ENCODE measurements at places on chromosomes 11 and 22. TPM values are rescaled to one million over a fixed set of nuclear protein-coding genes. Genes with fewer than 3 reads are reported as not detected.

DNA sequence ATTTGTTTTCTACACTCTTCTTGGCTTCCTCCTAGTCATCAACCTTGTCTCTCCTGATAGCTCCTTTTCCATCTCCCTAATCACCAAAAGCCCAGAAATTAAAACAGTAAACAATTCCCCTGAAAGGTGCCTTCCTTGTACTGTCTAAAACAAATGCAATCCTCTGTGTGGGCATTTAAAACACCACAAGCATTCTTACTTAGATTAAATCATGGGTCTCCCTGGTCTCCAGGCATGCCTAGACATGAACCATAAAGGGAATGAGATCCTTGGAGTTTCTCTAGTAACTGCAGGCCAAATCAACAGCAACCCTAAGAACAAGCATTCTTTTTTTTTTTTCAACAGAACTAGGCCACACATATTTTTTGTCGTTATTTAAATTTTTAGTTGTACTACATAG, 1.9 kb downstream of the BTG4 start:
- no peaks in the 10 kb centered on the region for H3K36me3 ChIP-seq
- H3K4me3 ChIP-seq = no peak overlapping the region
- no peak for DNase-seq
- peaks cover 14% of the 10 kb centered on the region for H3K4me1 ChIP-seq

DNA sequence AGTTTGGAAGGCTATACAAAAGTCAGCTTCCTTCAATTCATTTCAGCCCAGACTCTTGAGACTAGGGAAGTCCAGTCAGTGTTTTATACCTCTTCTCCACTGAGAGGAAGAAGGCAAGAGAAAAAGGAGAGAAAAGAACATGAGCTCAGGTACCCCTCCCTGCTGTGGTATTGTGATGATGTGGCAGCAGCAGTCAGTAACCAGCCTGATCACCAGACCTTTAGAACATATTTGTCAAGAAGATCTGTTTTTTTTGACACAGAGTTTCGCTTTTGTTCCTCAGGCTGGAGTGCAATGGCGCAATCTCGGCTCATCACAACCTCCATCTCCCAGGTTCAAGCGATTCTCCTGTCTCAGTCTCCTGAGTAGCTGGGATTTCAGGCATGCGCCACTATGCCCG, 21.2 kb upstream of the RPS13 start:
- no peaks in the 10 kb centered on the region for H3K27me3 ChIP-seq
- no peaks in the 10 kb centered on the region for H3K4me1 ChIP-seq
- H3K36me3 ChIP-seq = peaks cover 59% of the 10 kb centered on the region
- H3K4me3 ChIP-seq = no peak overlapping the region
- no peak overlapping the region for H3K27ac ChIP-seq

DNA sequence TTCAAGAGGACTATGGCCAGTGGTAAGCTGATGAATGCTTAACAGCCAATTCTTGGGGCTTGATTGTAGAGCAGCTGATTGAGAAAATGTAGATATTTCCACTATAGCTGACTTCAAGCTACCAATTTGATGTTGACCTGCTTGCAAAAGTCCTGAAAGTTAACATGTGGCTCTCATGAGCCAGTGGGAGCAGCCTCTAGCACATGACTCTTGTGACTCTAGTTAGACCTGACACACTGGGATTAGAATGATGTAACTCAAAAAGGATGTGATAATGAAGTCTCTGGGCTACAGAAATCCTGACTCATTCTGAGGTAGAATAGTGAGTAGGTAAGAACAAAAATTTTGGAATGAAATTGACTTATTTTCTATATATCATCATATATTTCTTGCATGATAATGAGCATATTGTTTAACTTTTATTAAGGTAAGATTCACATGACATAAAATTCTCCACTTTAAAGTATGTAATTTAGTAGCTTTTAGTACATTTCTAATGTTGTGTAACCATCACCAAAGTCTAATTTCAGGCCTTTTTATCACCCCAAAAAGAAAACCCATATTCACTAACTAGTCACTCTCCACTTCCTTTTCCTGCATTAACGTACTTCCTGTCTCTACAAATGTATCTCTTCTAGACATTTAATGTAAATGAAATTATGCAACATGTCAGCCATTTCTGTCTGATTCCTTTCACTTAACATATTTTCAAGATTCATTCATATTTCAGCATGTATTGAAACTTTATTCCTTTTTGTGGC, 16.1 kb upstream of the OR52H1 start:
- no peaks in the 10 kb centered on the region for H3K4me1 ChIP-seq
- no peak overlapping the region for H3K4me3 ChIP-seq
- no peak for DNase-seq
- H3K27me3 ChIP-seq = no peaks in the 10 kb centered on the region
- no peak overlapping the region for H3K27ac ChIP-seq

The OR8G1 gene
- not detected for total RNA-seq

DNA sequence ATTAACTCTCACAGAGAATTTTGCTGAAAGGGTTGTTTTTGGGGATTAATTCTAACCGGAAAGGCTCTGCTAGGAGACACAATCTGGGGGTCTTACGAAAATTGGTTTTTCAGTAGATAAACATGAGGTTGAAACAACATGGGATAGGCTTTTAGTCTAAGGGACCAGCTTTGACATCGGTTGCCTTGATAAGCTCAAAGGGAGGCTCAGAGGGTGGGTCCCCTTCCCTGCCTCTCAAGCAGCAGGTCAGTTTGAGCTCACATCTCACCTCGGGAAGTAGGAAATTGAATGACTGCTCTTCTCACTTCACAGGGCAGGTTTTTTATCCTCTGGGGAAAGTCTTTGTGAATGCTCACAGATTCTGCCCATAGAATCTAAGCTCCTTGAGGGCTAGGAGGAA, 70.2 kb upstream of the KIRREL3 start:
- H3K27me3 ChIP-seq = no peaks in the 10 kb centered on the region
- DNase-seq = peak; percentile 55
- no peaks in the 10 kb centered on the region for H3K4me1 ChIP-seq
- H3K4me3 ChIP-seq = no peak overlapping the region

DNA sequence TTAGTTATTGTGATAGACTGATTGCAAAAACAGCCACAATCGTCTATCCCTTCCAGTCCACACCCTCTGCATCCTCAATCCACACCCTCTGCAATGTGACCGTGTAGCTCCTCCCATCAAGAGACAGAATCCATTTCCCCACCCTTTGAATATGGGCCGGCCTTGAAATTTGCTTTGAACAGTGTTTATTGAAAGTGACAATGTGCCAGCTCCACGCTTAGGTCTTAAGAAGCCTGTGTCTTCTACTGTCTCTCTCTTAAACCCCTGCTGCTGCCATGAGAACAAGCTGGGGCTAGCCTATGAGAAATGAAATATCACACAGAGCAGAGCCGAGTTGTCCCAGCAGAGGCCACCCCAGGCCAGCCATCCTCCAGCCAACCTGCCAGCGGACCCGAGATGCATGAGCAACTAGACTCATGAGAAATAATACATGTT, 22.3 kb upstream of the MICAL2 start:
- H3K4me1 ChIP-seq = peaks cover 80% of the 10 kb centered on the region
- H3K36me3 ChIP-seq = no peaks in the 10 kb centered on the region
- no peak for DNase-seq
- peak overlapping the region; percentile 91 for H3K27ac ChIP-seq
- no peak overlapping the region for H3K4me3 ChIP-seq

- no peak overlapping the region for H3K27ac ChIP-seq
- peaks cover 73% of the 10 kb centered on the region for H3K36me3 ChIP-seq
- no peak overlapping the region for H3K4me3 ChIP-seq
- peaks cover 57% of the 10 kb centered on the region for H3K4me1 ChIP-seq
These were observed 4.3 kb downstream of the RELA start for GRCh38 chr11:65658174-65659021.

GRCh38 chr11:13008061-13008435, 1.1 kb upstream of the RASSF10 start:
- peaks cover 5% of the 10 kb centered on the region for H3K27me3 ChIP-seq
- peaks cover 26% of the 10 kb centered on the region for H3K4me1 ChIP-seq
- no peaks in the 10 kb centered on the region for H3K36me3 ChIP-seq

DNA sequence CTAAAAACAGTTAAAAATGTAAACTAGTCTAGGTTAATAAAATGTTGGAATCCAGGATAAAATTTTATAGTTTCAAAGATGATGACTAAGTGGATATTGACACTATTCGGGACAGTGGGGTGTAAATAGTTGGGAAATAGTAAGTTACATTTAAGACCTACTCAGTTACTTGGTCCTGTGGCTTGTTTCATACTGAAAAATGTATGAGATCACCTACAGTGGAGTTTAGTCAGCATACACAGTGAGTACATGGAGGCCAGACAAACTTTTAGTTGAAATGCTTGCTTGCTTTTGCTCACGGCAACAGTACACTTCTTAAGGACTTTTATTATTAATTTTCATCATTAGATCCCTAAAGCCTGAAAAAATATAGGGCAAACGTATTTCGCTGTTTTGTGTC, 16.1 kb downstream of the TRIM22 start:
- no peaks in the 10 kb centered on the region for H3K4me1 ChIP-seq
- no peak overlapping the region for H3K27ac ChIP-seq
- no peak for DNase-seq
- H3K4me3 ChIP-seq = no peak overlapping the region
- H3K36me3 ChIP-seq = no peaks in the 10 kb centered on the region
- H3K27me3 ChIP-seq = no peaks in the 10 kb centered on the region

Data from esophagus muscularis mucosa (tissue), 4 donors.